ENCODE measurements at places on chromosomes 16 and 17.

GRCh38 chr17:58378733-58379510 lies 26.9 kb upstream of the SUPT4H1 start:
- no peak for DNase-seq

DNA sequence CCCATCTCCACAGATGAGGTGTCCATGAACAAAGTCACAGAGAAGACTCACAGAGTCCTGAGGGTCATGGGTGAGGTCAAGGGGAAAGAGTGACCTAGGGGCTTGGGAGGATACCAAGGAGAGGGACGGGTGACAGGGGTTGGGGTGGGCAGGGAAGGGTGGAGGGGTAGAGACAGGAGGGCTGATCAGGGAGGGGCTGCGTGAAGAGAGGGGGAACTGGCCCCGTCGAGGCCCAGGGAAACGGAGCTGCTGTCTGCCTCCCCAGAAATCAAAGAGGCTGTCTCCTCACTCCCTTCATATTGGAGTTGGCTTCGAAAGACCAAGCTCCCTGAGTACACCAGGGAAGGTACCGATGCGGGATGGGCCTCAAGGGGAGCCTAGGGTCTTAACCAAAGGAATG lies 617 bp downstream of the TMEM95 start:
- no peak for DNase-seq

GRCh38 chr16:546909-547770 lies 13.1 kb upstream of the PRR35 start:
- DNase-seq = peak; percentile 69

DNA sequence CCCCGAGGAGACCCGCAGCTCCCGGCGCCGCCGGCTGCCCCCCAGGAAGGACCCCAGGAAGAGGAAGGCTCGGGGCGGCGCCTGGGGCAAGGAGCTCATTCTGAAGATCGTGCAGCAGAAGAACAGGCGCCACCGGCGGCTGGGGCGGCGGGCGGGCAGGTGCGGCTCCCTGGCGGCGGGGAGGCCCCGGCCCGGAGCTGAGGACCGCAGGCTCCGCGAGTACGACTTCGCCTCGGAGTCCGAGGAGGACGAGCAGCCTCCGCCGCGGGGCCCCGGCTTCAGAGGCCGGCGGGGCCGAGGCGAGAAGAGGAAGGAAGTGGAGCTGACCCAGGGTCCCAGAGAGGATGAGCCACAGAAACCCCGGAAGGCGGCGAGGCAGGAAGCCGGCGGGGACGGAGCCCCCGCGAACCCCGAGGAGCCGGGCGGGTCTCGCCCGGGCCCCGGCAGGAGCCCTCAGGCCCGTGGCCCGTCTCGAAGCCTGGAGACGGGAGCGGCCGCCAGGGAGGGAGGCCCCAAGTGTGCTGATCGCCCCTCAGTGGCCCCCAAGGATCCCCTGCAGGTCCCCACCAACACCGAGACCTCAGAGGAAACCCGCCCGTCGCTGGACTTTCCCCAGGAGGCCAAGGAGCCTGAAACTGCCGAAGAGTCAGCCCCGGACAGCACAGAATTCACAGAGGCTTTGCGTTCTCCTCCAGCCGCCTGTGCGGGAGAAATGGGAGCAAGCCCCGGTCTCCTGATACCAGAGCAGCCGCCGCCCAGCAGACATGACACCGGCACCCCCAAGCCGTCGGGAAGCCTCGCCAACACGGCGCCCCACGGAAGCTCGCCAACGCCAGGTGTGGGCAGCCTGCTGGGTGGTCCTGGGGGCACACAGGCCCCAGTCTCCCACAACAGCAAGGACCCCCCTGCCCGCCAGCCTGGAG lies 22.3 kb upstream of the ZFPM1 start:
- peak; percentile 66 for DNase-seq

GRCh38 chr17:37532756-37533155 lies 43.1 kb downstream of the DUSP14 start:
- DNase-seq = no peak

DNA sequence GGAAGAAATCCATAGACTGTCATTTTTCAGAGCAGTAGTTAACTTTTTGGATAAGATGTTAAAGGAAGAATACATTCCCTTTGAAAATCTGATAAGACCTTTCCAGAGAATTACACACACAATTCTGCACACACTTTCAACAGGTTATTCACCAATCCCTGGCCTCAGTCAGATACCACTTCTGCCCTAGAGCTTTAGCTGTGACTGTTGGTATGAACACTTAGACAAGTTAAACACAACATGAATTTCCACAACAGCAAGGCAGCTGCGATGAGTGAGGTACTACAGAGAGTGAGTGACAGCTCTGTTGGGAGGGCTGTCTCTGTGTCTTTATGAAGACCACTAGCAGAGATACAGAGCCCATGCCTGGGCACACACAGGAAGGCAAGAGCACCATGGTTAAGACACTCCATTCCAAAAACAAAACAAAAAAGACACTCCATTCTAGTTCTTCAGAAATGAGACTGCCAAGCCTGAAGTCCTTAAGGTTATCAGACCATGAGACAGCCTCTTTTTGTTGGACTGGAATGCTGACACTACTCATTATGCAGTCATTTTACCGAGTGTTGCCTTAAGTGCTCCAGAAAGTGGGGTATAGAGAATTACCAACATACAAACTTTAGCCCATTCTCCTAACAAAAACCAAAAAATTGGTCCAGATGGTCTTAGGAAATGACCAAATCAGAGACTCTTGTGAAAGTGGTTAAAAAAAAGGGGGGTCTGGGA lies 42.4 kb downstream of the TOM1L2 start:
- DNase-seq = no peak

DNA sequence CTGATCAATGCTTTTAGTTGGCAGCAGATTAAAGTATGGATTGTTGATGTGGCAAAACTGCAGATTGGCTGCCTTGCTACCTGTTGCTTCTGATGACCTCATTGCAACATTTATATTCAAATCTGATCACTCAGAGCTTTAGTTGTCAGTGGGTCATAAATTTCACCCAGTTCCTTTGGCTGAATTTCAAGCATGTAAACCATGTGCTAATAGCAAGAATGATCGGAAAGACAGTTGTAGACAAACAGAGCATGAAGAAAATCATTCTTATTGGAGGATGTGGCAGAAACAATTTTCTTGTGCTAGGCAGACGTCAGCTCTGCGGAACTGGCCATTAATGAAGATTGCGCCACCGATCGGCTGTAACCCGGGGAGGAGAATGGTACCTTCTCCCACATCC lies 346.6 kb upstream of the EEF2KMT start:
- no peak for DNase-seq

- no peak for DNase-seq
Observed at GRCh38 chr17:72710202-72710601, 382.3 kb downstream of the SLC39A11 start.

DNA sequence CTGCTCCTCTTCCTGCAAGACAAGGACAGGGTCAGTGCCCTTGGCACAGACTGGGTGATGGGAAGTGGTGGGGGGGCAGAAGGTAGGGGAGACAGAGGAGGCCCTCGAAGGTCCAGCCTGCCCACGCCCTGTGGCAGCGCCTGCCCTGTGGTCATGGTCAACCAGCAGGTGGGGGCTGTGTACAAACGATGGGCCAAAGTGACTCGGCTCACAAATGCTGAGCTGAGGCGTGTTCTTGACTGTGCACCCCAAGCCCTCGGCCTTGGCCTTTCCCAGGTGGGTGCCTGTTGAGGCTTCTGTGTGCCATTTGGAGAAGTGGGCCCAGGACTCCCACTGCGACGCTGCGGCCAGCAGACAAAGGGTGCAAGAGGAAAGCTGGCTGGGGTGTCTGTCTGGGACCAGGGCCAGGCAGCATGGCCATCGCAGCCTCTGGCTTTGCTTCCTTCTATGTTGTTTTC lies 22.6 kb downstream of the MXRA7 start:
- no peak for DNase-seq

GRCh38 chr17:43403846-43404245 lies 5.1 kb downstream of the ARL4D start:
- DNase-seq = no peak

GRCh38 chr16:65406116-65406515 lies 284.3 kb upstream of the CDH11 start:
- peak; percentile 31 for DNase-seq

GRCh38 chr16:55508941-55509931 lies at the start of gene LPCAT2:
Gene LPCAT2, plus strand, starts transcription at chr16:55509072. Its CDS starts 110 bp downstream, at chr16:55509182.
- peak; percentile 93 for DNase-seq

DNA sequence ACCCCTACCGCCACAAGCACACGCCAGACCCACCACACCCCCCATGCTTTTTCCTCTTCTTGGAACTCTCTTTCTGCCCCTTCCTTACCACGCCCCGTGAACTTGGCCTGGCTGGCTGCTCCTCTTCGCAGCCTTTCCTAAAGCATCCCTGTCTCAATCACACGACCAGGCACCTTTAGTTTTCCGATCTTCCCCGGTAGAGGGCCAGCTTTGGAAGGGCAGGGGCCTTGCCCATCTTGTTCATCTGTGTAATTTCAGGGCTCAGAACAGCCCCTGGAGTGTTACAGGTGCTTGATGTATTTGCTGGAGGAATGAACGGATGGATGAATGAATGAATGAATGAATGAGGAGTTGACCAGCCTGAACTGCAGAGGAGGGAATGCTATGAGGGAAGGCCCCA lies 3.7 kb downstream of the SPPL2C start:
- DNase-seq = no peak

DNA sequence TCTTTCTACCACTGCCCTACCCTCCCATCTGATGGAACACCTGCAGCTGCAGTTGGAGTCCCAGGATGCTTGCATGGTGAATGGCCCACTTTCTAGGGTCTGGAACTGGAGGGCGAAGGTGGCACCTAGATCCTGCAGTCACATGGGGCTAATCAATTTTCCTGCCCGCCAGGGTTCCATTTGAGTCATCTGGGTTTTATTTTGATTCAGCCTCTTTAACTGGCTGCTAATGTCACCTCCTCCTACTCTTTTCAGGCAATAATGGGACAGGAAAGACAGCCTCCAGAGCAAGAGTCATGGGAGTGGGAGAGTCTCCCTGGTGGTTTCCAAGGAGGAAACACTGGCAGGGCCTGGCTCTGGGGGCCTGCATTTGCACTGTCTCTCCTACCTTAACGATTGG lies 3.8 kb upstream of the TBKBP1 start:
- DNase-seq = peak; percentile 74

DNA sequence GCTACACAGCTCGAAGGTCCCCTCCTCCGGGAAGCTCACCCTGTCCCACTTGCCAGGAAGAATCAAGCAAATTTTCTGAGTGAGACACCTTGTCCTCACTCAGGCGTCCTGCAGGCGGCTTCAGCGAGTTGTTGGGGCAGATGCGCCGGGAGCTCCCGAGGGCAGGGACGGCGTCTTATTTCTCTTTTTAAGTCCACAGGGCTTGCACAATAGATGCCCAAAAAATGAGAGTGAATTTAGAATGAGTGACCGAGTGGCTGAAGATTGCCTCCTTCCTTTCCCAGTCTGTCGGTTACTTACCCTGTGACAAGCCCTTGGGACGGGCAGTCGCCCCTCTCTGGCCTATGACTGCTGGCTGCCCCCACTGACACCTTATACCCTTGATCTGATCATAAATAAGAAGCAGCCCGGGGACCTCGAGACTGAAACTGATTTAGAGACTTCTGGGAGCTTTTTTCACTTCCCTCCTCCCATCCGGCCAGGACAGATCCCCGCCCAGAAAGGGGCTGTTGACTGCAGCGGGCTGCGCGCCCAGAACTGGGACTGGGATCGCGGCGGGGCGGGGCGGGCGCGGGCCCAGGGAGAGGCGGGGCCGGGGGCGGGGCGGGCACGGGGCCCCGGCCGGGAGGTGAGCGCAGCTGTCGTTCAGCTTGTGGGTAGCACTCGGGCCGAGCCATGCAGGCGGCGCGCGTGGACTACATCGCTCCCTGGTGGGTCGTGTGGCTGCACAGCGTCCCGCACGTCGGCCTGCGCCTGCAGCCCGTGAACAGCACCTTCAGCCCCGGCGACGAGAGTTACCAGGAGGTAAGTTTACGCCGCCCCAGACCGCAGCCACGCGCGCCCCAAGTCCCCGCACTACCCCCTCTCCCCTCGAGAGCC lies at the start of gene TTYH2:
Gene TTYH2, plus strand, starts transcription at position 659 of the 879 bp plus-strand sequence. Its CDS starts 17 bp downstream, at position 676.
- DNase-seq = peak; percentile 94

DNA sequence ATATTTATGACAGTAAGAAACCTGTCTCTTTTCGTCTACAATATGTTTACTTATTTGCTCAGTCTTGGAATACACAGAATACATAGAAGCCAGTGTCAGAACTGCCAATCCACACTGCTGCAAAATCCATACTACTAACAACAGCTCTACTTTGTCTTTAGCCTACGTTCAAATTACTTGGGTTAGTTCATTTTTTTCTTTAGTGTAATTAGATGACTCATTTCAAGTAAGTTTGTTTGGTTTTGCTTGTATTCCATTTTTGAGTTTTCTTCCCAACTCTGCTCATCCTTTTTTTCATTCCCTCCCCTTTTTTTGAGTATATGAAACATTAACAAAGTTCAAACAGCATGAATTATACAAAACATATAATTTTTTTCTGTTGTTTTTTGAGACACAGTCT lies 16.9 kb downstream of the CMC2 start:
- no peak for DNase-seq

DNA sequence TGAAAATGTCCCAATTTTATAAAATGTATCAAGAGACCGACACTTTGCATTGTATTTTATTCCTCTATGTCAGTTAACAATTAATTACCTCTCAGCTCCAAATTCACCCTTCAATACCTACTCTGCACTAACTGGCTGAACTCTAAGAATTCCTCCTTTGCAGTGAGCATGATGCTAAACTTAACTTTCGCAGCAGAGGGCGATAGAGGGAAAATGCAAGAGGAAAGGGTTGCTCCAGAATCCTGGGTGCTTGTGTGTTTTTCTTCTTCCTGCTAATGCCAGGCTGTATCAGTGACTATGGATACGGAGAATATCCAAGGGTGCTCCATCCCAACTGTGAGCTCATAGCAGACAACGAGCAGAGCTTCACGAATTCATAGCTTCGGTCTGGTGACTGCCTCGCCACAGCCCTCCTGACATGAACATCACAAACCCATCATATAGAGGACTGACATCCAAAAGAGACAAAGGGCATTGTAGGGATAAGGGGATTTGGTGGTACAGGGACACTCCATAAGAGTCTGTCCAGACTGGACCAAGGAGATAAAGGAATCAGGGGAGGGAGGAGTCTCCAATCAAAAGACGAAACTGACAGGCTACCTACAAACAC lies 172.9 kb downstream of the STX8 start:
- DNase-seq = peak; percentile 43

DNA sequence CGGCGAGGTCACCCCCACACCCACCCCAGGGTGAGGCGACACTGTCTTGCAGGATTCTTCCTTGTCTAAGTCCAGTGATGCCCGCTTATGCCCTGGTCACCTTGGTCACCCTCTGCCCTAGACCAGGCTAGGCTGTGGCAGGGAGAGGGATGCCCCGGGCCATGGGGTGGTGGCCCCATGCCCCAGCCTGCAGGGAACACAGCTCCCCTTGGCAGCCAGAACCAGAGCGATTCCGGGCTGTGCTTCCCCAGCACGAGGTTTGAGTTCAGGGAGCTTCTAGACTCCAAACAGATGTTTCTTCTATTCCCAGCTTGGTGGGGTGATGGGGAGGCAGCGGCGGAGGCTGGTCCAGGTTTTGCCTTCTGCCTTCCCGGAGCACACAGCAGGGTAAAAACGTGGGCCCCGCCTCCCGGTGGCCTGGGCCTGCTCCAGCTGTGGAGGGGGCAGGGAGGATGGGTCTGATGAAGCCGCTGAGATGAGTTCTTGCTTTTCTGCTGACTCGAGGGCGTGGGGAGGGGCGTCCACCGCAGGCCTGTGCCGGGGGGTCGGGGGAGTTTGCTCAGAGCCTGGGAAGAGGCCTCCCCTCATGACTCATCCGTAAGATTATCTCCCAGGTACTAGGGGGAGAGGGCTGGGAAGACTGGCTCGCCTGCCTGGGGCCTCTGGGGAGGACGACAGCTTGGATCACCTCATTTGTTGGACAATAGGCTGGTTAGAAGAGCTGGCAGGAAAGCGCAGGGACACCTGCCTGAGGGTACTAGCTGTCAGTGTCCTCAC lies 15.4 kb downstream of the SMTNL2 start:
- DNase-seq = no peak

- DNase-seq = no peak
Observed at GRCh38 chr17:14323522-14323981, 22.7 kb downstream of the HS3ST3B1 start.

All from suppressor macrophage (primary cell).